ENCODE measurements at places on chromosomes 12 and 14.
A peak's percentile ranks its signal among the peaks of the same experiment; 100 is the strongest.

GRCh38 chr12:95726903-95727302 is 63.7 kb downstream of the NTN4 start:
- no peak for DNase-seq

DNA sequence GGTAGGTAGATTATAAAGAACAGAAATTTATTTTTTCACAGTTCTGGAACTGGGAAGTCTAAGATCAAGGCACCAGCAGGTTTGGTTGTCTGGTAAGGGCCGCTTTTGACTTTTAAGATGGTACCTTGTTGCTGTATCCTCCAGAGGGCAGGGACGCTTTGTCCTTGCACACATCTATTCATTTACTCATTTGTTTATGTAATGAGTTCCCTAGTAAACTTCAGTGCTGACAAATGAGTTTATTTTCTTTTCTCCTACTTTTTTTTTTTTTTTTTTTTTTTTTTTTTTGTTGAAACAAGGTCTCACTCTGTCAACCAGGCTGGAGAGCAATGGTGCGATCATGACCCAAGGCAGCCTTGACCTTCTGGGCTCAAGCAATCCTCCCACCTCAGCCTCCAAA is 195.7 kb downstream of the FBXL14 start:
- no peak for DNase-seq

GRCh38 chr12:27534765-27535161 is 10.8 kb downstream of the PPFIBP1 start:
- DNase-seq = no peak

- no peak for DNase-seq
These were observed 159.0 kb downstream of the MGAT4C start for GRCh38 chr12:86097161-86097560.

DNA sequence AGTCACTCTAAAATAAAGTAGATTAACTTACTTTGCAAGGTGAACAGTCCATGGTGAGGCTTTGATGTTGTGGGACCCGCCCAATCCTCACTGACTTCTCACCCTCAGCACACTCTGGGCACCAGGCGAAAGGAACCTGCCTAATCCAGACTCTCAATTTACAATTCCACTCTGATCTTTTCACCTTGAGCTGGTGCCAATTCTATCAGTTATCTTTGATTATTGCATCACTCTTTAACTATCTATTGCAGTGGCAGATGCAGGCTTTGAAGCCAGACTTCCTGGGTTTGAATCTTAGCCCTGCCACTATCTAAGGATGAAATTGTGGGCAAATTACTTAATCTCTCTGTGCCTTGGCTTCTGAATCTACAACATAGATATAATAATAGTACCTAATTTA is 18.9 kb upstream of the RASSF8 start:
- DNase-seq = no peak

- peak; percentile 66 for DNase-seq
These were observed 19.6 kb downstream of the FNTB start for GRCh38 chr14:65006261-65006721.

DNA sequence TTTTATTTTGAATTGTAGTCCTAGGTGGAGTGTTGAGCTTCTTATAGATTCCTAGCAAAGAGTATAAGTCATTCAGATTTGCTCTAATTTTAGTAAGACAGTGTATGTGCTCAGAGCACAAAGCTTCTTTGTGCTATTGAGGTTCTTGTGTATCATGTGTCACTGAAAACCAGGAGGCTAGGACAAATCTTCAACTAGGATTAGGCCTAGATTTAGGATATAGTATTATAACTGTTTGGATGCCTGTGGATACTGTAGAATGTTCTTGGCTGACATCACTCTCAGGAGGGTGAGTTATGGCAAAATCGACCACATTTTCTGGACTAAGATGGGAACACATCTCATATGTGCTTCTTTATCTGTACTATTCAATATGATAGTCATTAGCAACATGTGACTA is 86.5 kb downstream of the DHRS2 start:
- DNase-seq = peak; percentile 51

- DNase-seq = no peak
These were observed at the start of gene GPR162 for GRCh38 chr12:6821591-6822425. TSS of gene GPR162 (plus strand) at chr12:6821821. CDS start at chr12:6823899, 2,078 bp downstream.

GRCh38 chr12:110316861-110317260 is 35.8 kb downstream of the ATP2A2 start:
- DNase-seq = peak; percentile 88

DNA sequence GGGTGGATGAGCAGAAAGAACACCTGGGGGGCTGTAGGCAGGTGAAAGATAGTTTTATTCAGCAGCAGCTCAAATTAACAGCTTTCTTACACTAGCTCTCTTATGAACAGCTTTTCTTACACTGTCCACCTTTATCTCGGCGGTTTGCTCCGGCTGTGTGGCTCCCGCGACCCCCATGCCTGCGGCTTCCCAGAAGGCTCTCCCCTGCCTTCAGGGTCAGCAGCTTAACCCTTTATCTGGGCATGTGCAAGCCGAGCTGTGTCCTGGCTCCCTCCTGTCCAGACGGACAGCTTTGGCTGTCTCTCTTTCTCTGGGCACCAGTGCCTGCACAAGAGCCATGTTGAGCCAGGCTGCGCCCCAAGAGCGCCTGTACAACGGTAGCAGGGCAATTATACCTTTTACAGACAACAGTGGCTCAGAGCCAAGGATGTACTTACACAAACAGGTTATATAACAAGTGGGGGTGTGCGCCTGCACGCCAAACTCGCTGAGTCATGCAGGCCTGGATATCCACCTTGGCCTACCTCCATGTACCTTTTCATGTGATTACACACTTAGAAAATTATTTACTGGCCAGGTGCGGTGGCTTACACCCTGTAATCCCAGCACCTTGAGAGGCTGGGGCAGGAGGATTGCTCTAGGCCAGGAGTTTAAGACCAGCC is 28.5 kb upstream of the KLHL42 start:
- no peak for DNase-seq

DNA sequence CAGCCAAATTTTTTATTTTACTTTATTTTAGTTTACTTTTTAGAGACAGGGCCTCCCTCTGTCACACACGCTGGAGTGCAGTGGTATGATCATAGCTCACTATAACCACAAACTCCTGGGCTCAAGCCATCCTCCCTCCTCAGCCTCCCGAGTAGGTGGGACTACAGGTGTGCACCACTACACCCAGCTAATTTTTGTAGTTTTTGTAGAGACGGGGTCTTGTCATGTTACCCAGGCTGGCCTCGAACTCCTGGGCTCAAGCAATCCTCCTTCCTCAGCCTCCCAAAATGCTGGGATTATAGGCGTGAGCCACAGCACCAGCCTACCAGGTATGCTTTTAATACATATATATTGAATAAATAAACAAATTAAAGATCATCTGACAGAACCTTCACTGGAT is 32.7 kb upstream of the LTA4H start:
- no peak for DNase-seq

DNA sequence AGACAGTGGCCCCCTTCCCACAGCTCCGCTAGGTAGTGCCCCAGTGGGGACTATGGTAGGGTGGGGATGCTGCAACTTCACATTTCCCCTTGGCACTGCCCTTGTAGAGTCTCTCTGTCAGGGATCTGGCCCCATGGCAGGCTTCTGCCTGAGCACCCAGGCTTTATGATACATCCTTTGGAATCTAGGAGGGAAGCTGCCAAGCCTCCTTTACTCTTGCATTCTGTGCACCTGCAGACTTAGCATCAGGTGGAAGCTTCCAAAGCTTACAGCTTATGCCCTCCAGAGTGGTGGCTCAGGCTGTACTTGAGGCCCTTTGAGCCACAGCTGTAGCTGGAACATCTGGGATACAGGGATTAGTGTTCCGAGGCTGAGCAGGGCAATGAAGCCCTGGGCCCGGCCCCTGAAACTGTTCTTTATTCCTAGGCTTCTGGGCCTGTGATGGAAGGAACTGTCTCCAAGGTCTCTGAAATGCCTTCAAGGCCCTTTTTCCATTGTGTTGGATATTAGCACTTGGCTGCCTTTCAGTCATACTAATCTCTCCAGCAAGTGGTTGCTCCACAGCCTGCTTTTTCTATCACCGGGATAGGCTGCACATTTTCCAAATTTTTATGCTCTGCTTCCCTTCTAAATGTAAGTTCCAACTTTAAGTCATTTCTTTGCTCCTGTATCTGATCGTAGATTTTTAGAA is 22.2 kb upstream of the OR6J1 start:
- no peak for DNase-seq

GRCh38 chr12:76096079-76096646 is 11.7 kb upstream of the NAP1L1 start:
- no peak for DNase-seq
